ENCODE measurements at places on chromosomes 4 and X. TPM values are rescaled to one million over a fixed set of nuclear protein-coding genes. Genes with fewer than 3 reads are reported as not detected.

The ASMTL gene
- 22.1 TPM for total RNA-seq

The OSTC gene
- total RNA-seq, result 91.8 TPM

The RPS6KA3 gene
- total RNA-seq, result 48.5 TPM

The ERCC6L gene
- total RNA-seq, result 2.7 TPM

The PPP2R2C gene
- total RNA-seq, result 10.1 TPM

Data from camera-type eye (tissue), 1 donor.